CD4-positive, alpha-beta T cell treated with Interleukin-2 at 100 ng/mL for 4 hours (primary cell): ENCODE measurements at places on chromosomes 7 and 10.

GRCh38 chr10:125967533-125967932 is 71.2 kb downstream of the FANK1 start:
- no peak for DNase-seq

GRCh38 chr10:89699581-89700064 is 1.8 kb upstream of the KIF20B start:
- DNase-seq: no peak

DNA sequence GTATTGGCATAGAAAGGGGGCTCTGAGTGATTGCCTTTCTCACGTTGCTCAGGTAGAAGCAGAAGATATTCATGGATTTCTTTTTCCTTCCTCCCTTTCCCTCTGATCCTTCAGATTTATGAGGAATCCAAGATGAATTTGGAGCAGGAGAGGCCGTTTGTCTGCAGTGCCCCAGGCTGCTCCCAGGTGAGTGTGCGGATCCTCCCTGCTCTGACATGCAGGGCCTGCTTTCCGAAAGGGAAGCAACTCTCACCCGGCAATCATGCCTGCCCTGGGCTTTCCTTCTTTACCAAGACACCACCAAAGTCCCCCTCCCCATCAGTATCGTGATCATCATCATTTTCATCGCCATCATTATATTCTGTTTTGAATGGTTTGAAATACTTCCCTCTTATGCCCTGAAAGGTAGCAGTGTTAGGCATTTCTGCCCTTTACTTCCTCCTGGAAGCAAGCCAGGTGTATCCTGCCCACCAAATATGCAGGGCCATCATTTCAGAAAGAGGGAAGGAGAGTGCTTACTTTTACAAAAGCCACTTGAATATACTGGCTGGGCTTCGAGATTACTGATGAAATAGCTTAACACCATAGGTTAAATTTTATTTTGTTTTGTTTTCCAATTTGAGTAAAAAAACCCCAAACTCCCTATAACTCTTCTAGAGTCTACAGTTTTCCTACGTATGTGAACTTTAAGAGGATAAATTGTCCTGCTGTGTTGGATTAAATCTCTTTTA is 75.9 kb downstream of the CREB5 start:
- no peak for DNase-seq

GRCh38 chr7:18927134-18927533 is 190.3 kb downstream of the TWIST1 start:
- DNase-seq: no peak

GRCh38 chr10:103232131-103232673 is 13.5 kb upstream of the RPEL1 start:
- DNase-seq: no peak

DNA sequence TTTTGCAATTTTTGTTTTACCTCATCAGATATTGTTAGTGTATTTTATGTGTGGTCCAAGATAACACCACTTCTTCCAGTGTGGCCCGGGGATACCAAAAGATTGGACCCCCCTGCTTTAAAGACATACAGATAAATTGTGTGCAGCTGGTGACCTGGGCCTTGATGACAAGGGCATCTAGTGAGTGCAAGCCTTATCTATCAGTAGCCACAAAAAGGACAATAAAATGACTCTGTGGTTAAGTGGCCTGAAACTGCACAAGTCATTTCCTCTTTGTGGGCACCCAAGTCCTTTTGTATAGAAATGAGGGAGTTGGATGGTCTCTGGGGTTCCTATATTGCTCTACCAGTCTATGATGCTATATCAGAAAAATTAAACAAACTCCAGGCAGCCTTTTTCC is 98.1 kb downstream of the PARD3 start:
- DNase-seq: no peak

DNA sequence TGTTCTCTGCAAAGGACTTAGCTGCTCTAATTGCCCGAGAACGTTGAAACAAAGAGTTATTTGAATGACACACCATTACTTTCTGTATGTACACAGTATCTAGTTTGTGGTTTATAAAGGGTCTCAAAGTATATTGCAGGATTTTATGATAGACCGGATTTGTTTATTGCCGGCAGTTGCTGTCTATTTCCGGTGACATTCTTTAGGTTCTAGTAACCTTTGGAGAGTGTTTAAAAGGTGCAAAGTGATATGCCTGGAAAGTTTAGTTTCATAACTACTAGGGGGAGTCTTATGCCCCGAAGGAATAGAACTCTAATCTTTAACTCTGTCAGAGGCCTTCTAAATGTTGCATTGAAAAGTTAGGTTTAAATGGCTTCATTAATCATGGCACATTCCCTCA is 63.8 kb downstream of the PAPSS2 start:
- DNase-seq: no peak

GRCh38 chr10:69377933-69378332 is 38.8 kb downstream of the TACR2 start:
- no peak for DNase-seq

DNA sequence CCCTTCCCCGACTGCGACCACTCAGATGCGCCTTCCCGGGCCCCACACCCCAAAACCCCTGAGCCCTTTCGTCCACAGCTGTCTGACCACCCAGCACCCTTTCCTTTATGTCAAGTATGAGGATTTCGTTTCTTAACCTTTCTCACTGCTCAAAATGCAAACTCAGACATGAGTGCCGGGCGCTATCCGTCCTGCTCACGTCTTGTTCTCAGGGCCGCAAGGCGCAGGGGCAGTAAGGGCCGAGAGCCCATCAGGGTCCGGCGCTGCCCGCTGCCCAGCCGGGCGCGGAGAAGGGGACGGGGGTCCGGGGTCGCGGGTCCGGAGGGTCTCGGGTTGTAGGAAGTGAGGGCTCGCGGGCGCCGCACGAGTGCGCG is 670 bp upstream of the RBM33 start:
- DNase-seq: no peak

- no peak for DNase-seq
Observed at GRCh38 chr7:12647364-12648219, 39.8 kb upstream of the ARL4A start.

DNA sequence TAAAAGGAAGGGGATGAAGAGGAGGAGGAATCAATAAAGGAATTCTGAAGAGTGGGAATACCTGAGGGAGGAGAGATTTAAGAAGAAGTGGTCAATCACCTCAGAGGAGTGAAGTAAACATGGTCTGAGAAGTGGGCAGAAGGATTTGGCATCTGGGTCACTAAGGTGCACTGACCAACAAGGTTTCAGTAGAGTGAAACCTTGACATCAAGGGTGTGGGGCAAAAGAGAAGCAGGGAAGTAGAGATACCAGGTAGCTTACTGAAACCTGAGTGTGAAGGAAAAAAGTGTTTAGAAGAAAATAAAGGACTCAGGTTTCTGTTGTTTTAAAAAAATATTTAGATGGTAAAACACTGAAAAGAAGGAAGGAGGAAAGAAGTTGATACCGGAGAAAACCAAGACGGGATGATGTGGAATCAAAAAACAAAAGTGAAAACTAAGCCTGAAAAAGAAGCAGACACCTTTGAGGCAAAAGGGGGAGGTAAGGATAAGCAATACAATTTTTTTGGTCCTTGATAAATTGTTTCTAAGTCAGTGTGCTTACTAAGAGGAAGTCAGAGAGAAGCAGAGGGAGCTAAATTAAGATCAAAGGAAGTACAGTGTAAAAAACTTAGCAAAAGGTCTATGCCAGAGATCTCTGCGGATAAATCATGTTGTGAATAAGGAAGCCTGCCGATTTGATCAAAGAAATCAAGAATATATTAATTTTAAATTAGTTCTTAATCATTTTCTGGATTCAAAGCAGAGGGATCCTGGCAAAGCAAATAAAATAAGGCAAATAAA is 137.2 kb upstream of the GPR22 start:
- no peak for DNase-seq

DNA sequence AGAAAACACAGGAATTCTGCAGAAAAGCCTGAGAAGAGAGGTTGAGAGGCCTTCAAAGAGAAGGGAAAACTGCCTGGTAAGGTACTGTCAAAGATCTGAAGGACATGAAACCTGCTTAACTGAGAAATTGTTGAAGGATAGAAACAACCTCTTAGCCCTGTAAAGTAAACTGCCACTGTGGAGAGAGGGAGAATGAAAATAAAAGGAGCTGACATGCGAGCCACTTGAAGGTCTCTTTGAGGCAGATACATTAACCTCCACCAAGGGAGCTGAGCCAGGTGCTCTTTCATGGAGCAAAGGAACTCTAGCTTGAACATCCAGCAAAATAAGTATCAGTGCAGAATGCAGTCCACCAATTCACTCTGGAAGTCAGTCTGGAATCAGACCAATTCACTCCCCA is 108.8 kb upstream of the FEZF1 start:
- no peak for DNase-seq

DNA sequence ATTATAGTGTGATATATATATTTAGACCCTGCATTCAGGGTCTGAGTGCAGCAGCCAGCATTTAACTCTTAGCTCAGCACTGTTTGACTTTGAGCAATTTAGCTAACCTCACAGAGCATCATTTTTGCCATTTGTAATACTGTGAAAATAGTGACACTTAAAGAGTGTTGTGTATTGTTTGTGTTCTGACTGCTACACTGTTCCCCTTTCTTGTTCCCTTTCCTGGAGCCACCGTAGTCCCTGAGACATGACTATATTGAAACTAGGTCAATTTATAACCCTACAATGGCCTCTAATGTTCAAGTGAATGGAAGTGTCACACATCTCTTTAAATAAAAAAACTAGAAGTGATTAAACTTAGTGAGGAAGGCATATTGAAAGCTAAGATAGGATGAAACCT is 20.3 kb upstream of the CD36 start:
- no peak for DNase-seq

GRCh38 chr7:152330827-152331226 is 105.0 kb downstream of the KMT2C start:
- DNase-seq: no peak

GRCh38 chr10:72030762-72031543 is 57.4 kb downstream of the SPOCK2 start:
- no peak for DNase-seq

GRCh38 chr10:126058104-126058503 is 161.7 kb downstream of the FANK1 start:
- DNase-seq: no peak

DNA sequence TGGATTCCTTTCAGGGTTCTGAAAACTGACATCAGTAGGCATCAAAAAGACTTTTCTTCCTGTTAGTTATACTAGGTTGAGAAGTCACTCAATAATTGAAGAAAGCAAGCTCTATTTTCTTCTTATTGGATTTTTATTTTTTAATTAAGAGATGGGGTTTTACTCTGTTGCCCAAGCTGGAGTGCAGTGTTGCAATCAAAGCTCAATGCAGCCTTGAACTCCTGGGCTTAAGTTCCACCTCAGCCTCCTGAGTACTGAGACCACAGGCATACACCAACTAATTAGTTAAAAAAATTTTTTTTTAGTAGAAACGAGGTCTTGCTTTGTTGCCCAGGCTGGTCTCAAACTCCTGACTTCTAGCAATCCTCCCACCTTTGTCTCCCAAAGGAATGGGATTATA is 28.0 kb downstream of the PIP4K2A start:
- no peak for DNase-seq

GRCh38 chr7:42006801-42007513 is 230.1 kb downstream of the GLI3 start:
- DNase-seq: no peak

GRCh38 chr10:90960355-90960814 is 39.5 kb upstream of the ANKRD1 start:
- no peak for DNase-seq

- no peak for DNase-seq
Observed at GRCh38 chr7:47550788-47551470, 31.0 kb downstream of the TNS3 start.

DNA sequence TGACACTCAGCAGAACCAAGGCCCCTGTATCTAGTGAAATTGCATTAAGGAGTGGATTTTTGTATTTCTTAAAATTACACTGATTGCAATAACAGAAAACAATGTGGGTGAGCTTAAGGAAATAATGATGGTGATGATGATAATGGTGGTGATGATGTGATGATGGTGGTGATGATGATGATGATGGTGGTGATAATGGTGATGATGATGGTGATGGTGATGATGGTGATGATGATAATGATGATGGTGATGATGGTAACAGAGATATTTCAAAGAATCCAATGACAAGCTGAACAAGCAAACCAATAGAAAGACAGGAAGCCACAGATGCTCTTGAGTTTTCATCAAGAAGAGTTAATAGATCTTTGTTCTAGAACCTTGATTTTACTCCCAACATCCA is 630.7 kb upstream of the AUTS2 start:
- DNase-seq: no peak

- no peak for DNase-seq
Observed at GRCh38 chr10:23516530-23516929, 77.7 kb downstream of the OTUD1 start.

DNA sequence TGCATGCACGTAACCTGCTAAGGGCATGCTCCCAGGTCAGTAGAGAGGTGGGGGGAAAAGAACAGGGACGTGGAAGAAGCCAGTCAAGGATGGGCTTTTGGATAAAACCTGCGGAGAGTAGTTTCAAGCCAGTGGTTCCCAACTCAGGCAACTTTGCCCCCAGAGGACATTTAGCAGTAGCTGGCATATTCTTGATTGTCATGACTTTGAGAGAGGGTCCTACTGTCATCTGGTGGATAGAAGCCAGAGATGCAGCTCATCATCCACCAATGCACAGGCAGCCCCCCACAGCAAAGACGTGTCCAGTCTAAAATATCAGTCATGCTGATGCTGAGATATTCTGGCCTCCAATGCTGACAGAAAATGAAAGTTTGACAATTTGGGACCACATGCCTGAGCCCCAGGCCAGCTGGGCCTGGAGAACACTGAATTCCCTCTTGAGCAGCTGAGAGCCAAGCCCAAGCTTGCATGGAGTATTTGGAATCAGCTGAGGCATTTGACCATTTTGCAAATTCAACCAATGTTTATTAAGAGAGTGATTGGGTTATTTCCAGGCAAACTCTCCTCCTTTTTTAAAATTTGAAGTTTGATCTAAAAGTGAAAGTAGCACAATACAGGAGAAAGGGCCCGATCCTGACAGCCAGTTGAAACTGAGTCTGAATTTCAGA is 110.0 kb upstream of the C7orf33 start:
- no peak for DNase-seq

DNA sequence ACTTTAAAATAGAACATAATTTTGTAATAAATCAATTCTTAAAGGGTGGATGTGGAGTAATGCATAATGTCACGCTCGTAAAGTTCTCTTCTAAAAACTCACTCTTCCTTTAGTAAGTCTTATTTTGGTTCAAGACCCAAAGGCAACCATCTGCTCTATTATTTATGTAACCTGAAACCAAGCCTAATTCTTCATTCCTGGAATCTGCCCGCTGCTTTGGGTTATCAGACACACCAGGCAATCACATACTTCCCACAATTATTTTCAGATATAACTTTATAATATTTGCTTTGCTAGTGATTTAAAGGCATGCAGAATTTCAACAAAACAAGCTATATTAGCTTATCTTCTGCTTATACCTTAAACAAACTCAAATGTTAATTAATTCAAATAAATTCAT is 39.0 kb downstream of the RAB11FIP2 start:
- no peak for DNase-seq

DNA sequence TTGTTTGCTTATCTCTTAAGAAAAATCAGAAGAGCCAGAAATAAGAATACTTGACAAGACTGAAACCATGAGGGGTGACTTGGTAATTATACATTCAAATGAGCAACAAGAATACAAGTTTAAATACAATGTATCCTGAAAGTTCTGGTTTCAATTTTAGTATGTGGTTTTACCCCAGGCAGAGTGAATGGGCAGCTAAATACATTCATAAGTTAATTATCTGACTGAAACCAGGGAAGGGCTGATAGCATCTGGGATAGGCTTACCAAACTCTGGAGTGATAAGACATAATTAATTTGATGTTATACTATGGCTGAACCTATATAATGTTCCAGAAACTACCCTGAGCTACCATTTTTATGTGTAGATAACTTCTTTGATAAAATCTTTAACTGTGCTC is 252.2 kb upstream of the PLXNA4 start:
- no peak for DNase-seq

- no peak for DNase-seq
Observed at GRCh38 chr10:110002801-110003523, 4.8 kb upstream of the ADD3 start.

- DNase-seq: no peak
Observed at GRCh38 chr10:82452046-82452445, 577.1 kb downstream of the NRG3 start.
